Central memory CD4-positive, alpha-beta T cell (primary cell): ENCODE measurements at places on chromosomes 3 and 15.

DNA sequence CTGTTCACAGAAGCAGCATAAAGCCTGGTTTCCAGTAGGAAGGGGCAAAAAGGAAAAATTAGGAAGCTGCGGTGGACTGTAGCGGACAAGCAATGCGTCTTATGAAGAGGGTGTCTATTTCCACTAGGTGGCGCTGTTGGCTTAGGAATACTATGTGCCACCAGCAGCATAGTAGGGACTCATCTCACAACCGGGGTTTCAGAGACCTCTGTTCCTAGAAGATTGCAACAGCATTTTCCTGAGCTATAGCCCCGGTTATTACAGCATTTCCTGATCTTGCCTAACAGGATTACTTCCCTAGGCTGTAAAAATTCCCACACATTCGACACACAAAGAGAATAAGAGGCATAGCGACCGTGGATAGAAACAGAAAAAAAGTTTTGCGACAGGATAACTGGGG, 683.0 kb downstream of the TBL1XR1 start:
- no peak for DNase-seq

GRCh38 chr15:77208241-77208640, 137.3 kb upstream of the TSPAN3 start:
- DNase-seq: no peak

DNA sequence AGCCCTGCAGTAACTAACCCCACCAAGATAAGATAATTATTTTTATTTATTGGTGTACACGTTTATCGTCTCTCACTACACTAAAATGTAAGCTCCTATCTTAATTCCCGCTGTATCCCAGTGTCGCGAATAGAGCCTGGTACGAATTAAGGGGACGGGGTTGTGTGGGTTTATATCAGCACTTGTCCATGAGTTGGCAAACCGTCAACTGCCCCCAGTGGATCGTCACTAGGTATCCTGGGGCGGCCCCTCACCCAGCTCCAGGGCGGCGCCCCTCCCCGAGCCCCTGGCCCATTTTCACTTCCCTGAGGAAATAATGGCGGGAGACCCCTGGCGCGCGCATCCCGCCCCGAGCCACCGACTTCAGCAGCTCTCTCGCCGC, 465 bp downstream of the RUVBL1 start:
- DNase-seq: no peak

GRCh38 chr3:25817638-25818037, 27.7 kb downstream of the OXSM start:
- DNase-seq: no peak

DNA sequence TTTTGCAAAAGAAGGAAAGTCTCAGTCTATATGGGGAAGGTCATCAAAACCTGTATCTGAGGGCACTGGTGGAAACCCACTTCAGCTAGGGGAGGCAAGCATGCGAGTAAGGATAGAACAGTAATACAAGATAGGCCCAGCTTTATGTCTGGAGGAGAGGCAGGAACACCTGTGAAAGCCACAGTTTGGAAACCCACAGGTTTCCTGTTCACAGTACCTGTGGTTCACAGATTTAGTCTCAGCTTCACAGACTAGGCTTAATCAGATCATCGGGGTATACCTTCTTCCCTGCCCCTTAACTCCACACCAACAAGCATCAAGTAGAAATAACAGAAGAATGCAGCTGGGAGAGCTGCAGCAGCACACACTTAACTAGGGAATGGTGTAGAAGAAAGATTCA, 36.2 kb downstream of the C2CD4B start:
- DNase-seq: peak; percentile 36
